ENCODE measurements at places on chromosomes 11 and 22. TPM values are rescaled to one million over a fixed set of nuclear protein-coding genes. Genes with fewer than 3 reads are reported as not detected.

DNA sequence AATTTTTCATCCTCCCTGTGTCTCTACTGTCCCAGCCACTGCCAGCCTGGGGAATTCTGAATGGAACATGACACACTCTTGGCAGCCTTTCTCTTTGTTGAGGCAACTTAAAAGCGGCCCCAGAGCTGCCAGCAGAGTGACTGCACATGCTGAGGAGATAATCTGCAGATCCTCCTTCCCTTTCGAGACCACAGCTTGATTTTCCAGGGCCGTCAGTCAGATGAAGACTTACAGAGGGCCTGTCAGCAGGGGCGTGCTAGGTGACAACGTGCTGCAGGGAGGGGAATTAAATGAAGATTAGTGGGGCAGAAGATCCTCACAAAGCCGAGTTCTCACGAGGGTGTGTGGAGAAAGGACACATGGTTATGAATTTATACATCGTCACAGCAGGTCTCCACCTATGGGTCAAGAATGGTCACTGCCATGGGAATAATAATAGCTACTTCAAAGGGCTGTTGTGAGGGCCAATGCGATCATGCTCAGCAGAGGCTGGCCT, 193.5 kb upstream of the PITPNB start:
- peak; percentile 93 for DNase-seq

GRCh38 chr11:125188021-125188420, 23.5 kb downstream of the PKNOX2 start:
- DNase-seq: no peak

DNA sequence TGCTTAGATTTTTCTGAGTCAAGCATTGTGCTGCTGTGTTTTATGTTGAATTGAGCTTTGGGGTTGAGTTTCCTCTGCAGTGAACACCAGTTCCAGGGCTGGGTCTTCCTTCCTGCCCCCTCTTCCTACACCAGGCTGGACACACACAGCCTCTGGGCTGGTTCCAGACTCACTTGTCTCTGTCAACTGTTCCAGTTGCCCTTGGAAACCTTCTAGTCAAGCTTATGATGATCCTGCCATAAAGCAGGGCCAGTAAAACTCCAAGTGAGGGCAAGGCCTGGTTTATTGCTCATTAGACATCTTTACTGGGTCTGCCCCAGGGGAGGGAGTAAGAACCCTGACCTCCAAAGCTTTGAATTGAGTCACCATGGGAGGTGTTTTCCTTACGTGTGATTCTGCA, 61.1 kb downstream of the KIAA1671 start:
- DNase-seq: no peak

DNA sequence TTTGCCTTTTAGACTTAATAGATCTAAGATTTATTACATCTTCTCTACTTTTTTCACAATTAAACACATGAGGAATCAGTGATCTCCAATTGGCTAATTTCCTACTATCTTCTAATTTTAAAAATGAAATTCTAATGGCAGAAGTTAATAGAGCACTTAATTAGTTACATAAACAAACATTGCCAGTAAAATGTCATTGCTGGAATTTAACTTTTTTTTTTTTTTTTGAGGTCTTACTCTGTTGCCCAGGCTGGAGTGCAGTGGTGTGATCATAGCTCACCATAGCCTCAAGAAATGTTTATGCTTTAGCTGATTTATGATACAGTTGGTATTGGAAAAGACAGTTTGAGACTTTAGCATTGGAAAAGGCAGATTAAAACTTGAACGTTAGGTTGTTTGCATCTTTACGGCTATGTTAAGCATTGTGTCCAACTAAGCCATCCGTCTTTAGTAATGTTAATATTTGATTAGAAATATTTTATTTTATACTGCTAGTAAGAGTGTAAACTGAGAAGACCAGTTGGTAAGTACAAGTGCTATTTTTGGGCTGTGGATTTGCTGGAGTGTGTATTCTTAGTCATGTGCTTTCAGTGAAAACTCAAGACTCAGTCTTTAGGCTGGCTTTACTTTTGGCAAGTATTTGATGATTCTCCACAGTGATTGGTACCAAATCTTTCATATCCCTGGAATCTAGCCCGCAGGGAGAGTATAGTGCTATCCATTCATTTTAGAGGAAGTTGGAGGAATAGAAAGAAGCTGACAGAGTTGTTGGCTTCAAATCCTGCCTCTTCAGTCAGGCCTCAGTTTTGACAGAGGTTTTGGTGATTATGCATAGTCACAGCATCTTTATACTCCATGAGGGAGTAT, 4.5 kb downstream of the ANO5 start:
- DNase-seq: no peak

DNA sequence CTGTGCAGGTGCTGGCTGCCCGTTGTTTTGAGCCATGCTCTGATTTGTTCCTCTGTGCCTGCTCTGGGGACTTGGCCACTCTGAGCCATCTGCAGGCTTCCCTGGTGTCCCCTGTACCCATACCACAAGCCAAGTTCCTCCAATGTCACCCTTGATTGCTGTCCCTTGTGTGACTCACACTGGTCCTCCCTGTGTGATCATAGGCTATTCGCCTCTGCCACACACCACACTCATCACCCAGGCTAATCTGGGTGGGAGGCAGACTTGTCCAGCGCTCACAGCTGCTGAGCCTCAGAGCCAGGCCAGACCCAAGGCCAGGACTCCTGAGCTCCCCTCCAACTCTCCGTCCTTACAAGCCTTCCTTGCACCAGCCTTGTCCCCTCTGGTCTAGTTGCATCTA, 31.7 kb downstream of the IGF2 start:
- DNase-seq: no peak

Gene CFAP68
- total RNA-seq: 12.7 TPM

Gene RAB38
- 15.0 TPM for total RNA-seq

All from endodermal cell (in vitro differentiated cells).